ENCODE measurements at places on chromosomes 5 and 9.

DNA sequence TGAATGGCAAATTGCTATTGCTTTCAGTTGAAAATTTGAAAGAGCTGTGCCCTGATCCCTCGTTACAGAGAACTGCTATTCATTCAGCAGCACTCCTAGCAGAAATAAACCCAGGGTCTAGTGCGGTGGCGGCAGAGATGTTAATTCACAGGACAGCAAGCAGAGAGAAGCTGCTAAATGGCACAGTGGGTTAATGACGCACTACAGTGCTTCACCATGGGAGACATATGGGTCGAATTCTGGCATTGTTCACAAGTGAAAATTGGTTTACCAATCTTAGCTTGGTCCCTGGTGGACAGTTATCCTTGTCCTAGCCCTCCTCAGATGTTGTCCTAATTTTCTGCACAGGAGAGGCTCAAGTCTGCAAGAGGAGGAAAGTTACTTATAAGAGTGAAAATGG, 807.4 kb downstream of the TLE1 start:
- DNase-seq: no peak

DNA sequence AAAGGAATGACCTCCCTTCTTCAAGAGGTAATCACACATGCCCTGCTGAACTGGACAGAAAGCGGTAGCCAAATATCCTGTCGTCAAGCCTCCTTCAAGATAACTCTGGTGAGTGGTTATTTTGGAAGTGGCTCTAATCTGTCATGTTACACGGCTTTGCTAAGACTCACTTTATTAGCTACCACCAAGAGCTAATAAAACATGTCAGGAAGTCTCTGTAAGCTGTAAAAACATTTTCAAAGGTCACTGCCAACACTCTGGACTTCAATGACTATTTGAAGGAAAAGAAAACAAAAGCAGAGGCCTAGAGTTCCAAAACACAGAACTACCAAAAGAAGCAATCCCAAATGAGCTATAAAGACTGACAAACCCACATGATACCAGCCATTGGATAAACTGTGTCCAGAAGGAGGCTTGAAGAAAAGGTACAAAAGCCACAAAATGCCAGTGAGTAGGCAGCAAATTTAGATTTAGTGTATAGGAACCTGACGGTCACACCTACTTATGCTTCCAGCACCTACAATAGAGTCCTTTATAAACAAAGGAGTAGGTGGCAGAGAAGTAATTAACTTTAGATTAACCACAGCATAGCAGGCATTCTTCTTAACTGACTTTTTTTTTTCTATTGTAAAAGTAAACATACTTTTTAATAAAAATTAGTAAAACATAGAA, 97.3 kb upstream of the EQTN start:
- DNase-seq: no peak

DNA sequence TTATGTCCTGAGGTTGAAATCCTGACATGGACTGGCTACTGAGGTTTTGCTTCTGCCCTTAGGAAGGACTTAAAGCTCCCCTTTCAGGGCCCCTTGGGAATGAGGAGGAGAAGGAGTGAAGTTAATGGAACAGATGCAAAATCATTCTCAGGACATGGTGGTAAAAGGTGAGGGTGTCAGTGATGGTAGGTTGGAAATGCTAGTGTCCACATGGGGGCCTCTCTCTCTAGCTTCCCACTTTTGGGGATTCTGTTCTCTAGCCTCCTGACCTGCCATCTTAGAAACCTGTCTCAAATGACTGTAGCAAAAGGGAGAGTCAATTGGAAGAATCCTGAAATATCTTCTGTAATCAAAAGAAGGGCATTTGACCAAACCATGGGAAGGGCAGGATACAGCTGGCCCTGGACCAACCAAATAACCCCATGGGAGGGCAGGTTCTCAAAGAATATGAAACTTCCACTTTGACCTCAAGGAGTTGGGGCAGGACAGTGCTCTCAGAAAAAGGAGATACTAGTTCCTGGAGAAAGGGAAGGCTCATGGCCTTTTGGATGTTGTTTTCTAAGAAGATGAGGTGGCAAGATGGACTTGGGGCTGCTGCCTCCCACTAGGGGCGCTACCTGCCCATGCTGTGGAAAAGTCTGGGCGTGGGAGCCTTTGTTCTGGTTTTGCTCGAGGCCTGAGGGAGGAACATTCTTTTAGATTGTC, 21.2 kb upstream of the MLANA start:
- no peak for DNase-seq

DNA sequence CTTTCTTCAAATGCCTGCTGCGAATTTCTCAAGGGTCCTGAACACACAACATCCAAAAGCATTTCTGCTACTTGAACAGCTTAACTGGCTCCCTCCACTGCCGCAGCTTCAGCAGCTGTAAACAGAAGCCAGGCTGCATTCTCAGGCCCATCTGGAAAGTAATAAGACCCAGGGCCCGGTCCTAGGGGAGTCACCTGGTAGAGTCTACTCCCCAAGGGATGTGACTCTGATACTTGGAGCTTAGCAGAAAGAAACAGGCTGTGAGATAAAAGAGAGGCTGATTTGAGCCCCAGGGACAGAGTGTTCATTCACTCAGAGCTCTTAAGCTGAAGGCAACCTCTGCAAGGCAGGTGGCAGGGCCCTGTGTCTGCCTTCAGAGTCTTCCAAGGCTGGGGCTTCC, 356.8 kb downstream of the SPOCK1 start:
- no peak for DNase-seq

GRCh38 chr5:53614376-53614885, 54.0 kb downstream of the NDUFS4 start:
- no peak for DNase-seq

- no peak for DNase-seq
Observed at GRCh38 chr5:107541400-107541799, 129.3 kb downstream of the EFNA5 start.
